HT1080 (cell line): ENCODE measurements at places on chromosomes 4 and X.

GRCh38 chrX:31293409-31293808, 221.6 kb upstream of the FTHL17 start:
- DNase-seq: no peak

DNA sequence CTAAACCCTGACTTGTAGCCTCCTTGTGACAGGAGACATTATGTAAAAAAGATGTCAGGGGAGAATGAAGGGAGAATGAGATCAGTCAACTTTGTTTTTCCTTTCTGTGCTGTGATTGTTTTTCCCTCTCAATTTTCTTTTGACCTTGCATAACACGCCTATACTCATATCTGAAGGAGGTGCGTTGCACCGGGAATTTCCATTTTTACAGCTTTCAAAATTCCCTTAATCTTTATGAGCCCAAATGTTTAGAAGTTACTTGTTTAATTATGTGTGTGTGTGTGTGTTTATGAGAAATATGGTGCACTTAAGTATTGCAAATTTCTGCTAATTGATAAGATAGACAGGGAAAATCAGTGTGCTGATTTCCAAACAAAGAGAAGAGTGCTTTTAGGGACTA, 21.6 kb downstream of the SYNPO2 start:
- no peak for DNase-seq

- no peak for DNase-seq
These were observed 14.3 kb upstream of the UBA1 start for GRCh38 chrX:47179221-47179927.

- DNase-seq: peak; percentile 39
These were observed 511.0 kb upstream of the ATOH1 start for GRCh38 chr4:93317561-93317960.

GRCh38 chrX:40207626-40208025, 109.9 kb upstream of the BCOR start:
- peak; percentile 13 for DNase-seq

DNA sequence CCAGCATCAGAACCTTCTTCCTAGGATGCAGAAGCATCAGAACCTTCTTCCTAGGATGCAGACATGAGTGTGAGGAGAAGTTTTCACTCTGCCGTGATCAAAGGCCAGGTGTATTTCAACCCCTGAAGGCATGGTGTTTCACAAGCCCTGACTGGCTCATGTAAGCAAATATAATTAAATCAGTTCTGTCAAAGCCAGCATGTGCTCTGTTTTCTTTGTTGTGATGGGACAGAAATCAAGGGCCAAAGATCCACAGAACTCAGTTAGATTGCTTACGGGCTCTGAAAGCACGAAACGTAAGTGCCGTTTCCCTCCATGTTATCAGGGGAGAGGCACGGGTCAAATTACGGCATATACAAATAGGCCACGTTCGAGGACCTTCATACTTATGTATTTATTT, 32.0 kb upstream of the CLDN24 start:
- no peak for DNase-seq

DNA sequence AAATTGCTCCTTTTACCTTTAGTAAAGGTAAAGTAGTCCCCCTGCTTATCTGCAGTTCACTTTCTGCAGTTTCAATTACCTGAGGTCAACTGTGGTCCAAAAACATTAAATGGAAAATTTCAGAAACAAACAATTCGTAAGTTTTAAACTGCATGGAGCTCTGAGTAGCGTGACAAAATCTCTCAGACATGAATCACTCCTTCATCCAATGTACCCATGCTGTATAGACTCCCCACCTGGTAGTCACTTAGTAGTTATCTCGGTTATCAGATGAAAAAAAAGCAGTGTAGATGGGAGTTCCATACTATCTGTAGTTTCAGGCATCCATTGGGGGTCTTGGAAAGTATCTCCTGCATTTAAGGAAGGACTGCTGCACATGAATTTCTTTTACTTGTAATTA, 7.7 kb downstream of the UNC5C start:
- no peak for DNase-seq
